ENCODE measurements at places on chromosomes 3 and 15.

- no peak for DNase-seq
These were observed 12.6 kb downstream of the MELTF start for GRCh38 chr3:197017003-197017402.

GRCh38 chr3:162094301-162094700 is 597.7 kb downstream of the OTOL1 start:
- DNase-seq: no peak

- peak; percentile 74 for DNase-seq
These were observed 923 bp downstream of the SIAH2 start for GRCh38 chr3:150761831-150762661.

GRCh38 chr15:93452537-93453211 is 363.7 kb upstream of the RGMA start:
- DNase-seq: no peak

DNA sequence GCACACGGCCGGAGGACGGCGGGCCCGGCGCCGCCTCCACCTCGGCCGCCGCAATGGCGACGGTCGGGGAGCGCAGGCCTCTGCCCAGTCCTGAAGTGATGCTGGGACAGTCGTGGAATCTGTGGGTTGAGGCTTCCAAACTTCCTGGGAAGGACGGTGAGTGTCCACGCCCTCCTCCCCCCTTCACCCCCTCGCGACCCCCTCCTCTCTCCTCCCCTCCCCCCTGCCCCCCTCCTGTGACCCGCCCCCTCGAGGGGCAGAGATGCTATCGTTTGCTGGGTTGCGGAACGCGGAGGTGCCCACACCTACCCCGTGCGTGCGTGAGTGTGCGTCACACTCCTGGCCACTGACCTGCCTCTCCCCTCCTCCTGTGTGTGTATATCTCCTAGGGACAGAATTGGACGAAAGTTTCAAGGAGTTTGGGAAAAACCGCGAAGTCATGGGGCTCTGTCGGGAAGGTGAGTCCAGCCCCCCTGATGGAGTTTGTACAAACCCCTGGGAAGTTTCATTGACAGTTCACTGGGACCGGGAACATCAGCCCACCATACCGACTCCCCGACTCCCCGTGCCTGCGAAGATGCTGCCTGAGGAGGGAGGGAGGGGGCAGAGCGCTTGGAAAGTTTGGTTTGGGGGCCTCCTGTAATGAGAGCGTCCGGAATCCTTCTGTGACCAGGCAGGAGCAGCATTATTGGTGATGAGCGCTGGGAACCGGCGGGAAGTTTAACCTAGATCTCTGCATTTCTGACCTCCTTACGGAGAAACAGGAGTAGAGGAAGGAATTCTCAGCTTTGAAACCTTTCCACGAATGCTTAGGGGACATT is 795 bp upstream of the SCAANT1 start:
- DNase-seq: peak; percentile 79

DNA sequence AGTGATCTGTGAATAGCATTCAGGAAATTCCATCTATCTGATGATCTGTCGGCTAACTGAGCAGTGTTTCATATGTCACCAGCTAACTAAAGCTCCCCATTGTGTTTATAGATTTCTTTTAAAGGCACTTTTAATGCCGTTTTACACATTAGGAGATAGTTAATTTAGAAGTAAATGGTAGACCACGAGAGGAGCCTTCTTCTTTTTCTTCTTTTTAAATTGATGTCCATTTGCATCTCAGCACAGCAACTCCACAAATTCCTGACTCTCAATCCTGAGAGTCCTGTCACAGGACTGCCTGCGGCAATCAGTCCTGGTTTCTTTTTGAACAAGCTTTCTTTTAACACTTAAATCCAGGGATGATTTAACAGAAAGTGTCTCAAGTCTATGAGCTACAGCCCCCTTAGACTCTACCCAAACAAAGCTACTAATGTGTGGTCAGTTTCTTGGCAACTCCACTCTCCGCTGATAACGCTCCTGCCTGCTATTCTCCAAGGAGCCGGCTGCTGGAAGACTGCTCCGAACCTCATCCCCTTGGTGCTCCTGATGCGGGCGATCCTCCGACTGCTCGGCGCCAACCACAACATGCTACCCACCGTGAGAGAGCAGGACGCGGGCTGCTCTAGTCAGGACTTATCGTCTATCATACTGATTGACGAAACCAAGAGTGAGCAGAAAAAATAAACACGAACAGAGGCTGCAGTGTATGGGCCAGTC is 421.4 kb downstream of the MECOM start:
- DNase-seq: no peak

DNA sequence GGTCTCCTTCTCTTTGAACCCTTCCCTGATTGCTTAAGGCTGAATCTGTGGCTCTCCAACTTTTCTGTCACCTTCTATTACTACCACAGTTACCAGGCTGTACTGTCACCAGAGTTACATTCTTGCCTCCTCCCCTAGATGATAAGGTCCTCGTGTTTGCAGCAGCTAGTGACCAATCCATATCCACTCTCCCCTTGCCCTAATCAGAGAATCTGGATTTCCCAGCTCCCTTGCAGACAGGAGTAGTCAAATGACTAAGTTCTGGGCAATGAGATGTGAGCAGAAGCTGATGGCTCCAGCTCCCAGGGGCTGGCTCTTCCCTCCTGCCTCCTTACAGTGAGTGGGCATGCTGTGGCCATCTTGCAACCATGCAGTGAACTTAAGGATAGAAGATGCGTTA is 95.4 kb upstream of the VGLL4 start:
- DNase-seq: no peak

- no peak for DNase-seq
These were observed 94.5 kb upstream of the MYZAP start for GRCh38 chr15:57496946-57497869.

- DNase-seq: no peak
These were observed 11.6 kb upstream of the CILP start for GRCh38 chr15:65222891-65223290.

GRCh38 chr3:82938821-82939328 is 1177.4 kb upstream of the GBE1 start:
- no peak for DNase-seq

All from hematopoietic multipotent progenitor cell treated with erythropoietin and hydrocortisone succinate and interleukin-3 and kit ligand, for 17 days (in vitro differentiated cells).